ENCODE measurements at places on chromosomes 3 and 15. TPM values are rescaled to one million over a fixed set of nuclear protein-coding genes. Genes with fewer than 3 reads are reported as not detected.

DNA sequence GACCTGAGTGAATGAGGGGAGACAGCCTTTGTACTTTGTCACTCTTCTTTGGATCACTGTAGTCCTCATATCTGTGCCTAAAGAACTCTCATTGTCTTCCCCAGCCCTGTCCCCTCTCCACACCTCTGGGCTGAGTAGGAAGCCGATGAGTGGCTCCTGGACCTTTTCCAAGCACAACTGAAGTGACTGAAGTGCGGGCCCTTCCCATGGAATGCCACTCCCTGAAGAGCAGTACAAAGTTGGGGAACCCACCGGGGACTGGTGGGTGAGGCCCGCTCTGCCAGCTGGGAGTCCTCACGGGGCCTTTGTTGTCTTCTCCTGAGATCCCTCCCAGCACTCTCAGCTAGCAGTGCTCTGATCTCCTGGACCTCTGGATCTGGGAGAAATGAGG, 90.1 kb downstream of the AAGAB start:
- DNase-seq: no peak

DNA sequence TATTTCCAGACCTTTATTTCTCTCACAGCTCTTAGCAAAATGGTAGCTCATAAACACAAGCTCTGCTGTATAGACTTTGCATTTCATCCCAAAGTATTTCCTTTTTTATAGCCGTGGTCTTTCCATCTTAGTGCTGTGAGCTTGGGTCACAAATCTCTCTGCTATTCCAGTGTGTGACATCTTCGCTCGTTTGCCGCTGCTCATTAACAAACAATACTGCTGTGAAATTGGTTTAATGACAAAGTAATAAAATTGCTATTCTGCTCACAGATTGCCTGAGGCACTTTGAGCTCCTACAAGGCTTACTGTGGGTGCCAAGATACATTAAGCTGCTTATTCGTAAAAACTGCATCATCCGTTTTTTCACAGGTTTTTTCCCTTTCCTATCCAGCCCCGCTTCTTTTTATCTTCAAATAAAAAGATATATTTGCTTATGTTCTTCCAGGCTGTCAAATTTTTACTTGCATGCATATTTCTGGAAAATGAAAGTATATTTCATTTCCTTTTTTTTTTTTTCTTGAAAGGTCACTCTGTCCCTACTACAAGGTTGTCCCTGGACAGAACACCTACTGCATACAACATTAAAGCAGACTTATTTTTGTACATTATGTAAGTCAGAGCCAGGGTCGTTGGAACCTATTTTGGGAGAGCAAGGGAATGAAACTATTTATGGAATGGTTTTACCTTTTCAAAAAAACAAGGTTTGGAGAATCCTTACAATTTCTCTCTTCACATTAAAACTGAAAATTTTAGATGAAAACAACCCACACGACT, 174.5 kb downstream of the MEIS2 start:
- no peak for DNase-seq

GOLGA6L7 gene
- total RNA-seq: not detected

- no peak for DNase-seq
Observed at GRCh38 chr15:69548395-69549180, 96.0 kb downstream of the RPLP1 start.
